ENCODE measurements at places on chromosomes 2 and 18.
A peak's percentile ranks its signal among the peaks of the same experiment; 100 is the strongest.

- no peak for DNase-seq
These were observed 1564.6 kb upstream of the NXPH2 start for GRCh38 chr2:140344838-140345237.

DNA sequence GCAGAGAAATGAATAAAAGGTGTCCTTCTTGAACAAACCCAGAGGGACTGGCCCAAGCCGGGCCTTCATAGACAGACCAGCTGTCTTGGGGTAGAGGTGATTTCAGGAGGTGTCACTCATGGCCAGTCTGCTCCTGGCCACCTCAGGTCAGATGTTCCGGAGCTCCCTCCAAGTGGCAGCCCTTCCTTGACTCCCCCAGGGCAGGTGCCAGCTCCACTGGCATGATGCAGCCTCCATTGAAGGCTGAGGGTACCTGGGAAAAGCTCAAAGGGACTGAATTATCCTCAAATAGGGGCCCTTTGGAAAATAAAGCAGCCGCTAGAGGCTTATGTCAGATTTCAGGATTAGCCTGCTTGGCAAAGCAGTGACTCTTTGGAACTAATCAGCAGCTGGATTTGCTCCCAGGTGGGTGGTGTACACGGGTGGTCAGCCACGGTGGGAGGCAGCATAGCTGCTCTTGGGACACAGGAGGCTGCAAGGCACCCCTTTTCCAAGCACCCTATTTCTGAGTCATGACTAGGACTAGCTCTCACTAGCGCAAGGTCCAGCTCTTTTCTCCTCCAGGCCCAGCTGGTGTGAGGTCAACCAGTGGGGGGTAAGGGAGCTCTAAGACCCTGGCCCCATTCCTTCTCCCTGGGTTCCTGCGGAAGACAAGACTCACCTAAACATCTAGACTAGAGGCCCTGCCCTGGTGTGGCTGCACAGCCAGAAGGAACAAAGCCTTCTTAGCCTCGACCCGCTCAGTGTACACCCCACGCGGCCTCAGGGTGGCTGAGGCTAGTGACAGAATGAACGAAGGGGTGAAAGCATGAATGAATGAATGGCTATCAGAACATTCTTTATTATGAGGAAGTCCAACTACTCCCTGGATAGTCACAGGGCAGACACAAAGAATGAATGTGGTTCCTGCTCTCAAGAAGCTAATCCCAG, 29.3 kb downstream of the HS1BP3 start:
- peak; percentile 18 for DNase-seq

- no peak for DNase-seq
These were observed 14.4 kb downstream of the TNP1 start for GRCh38 chr2:216845426-216845825.

DNA sequence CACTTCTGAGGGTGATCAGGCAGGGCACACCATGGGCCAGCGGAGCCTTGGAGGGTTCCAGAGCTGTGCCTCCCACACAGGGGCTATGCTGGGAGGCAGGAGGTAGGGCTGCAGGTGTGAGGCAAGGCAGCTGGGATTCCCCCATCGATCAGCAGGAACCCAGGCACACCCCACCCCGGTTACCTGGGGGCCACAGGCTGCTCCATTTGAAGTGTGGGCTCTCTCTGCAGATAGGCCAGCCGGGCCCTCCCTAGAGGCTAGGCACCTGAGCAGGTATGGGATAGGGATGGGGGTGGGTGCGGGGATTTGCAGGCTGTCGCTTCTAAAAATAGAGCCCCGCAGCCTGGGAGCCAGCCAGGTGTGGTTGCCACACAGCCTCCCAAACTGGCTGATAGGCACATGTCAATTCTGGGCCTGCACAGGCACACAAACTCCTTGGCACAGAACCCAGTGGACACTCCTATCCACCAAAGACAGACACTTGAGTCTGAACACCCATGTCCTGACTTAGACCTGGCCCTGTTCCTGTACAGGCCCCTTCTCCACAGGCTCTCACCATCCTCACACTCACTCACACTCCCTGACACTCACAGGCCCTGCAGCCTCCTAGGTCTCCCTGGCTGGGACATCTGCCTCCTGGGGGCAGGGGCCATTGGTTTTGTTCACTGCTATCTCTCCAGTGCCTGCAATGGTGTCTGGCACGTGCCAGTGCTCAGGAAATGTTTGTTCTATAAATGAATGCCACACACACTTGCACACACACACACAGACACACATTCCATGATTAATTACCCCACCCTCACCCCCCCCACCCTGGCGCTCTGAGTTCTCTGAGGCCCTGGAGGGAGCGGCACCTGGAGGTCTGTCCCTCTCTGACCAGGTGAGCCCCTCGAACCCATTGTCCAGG, 73.4 kb downstream of the ZFP36L2 start:
- DNase-seq, result peak; percentile 58

Measured in left cardiac atrium (tissue), 4 donors.